Breast epithelium (tissue), 4 donors: ENCODE measurements at places on chromosomes 7 and 10. TPM values are rescaled to one million over a fixed set of nuclear protein-coding genes. Genes with fewer than 3 reads are reported as not detected.

Gene GLI3
- 10.2 TPM for total RNA-seq

Gene PCBD1
- 66.6 TPM for total RNA-seq

Gene ACSL5
- 15.8 TPM for total RNA-seq

Gene NKX2-3
- not detected for total RNA-seq

Gene MMRN2
- total RNA-seq = 60.3 TPM

Gene PODXL
- total RNA-seq = 20.3 TPM

Gene PDE1C
- total RNA-seq = 30.1 TPM

- DNase-seq = peak; percentile 56
Observed at GRCh38 chr7:30212701-30213111, 71.7 kb upstream of the ZNRF2 start.

DNA sequence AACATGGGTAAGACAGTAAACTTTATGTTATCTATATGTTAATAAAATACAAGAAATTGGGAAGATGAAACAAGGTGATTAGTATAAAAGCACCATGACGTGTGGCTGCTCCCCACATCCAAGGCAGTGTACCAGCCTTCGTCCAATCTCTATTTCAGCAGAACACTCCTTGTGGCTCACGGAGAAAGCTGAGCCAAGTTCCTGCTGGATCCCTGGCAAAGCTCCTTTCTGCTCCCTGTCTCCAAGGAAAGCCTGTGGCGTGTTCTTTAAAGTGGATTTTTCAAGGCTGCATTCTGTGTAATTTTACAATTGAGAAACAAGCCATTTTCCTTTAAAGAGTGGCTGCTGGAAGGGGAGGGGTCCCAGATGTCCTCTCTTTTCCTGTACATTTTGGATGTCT lies 467.3 kb downstream of the PTPRN2 start:
- DNase-seq = no peak

DNA sequence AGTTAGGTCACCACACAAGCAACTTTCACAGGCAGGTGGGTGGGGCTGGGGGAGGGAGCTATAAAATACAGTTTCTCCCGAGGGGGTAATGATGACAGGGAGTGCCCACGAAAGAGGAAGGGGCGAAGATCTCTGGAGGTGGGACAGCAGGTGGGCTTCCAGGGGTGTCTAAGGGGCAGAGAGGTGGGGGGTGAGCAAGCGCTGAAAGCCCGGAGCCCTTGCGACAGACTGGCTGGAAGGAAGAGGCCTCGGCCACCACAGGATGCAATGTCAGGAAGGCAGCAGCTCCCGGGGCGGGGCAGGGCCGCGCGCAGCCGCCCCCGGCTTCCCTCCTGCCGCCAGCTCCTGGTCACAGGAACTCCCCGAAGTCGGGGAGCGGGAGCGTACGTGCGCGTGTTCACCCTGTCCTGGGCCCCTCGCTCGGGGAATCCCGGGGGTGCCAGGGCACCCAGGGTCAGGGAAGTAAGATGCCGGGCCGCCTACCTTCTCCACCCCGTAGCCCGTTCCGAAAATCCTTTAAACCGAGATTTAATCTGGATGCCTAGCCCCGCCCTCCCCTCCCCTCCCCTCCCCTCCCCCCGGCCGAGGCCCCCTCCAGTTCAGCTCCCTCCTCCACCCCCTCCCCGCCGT lies 105.2 kb upstream of the PPIF start:
- peak; percentile 61 for DNase-seq

- DNase-seq = peak; percentile 20
Observed at GRCh38 chr7:81232084-81232799, 313.4 kb upstream of the SEMA3C start.

- no peak for DNase-seq
Observed at GRCh38 chr10:89303161-89303560, 1.3 kb downstream of the IFIT2 start.

- no peak for DNase-seq
Observed at GRCh38 chr10:110695539-110695886, 51.4 kb downstream of the RBM20 start.

DNA sequence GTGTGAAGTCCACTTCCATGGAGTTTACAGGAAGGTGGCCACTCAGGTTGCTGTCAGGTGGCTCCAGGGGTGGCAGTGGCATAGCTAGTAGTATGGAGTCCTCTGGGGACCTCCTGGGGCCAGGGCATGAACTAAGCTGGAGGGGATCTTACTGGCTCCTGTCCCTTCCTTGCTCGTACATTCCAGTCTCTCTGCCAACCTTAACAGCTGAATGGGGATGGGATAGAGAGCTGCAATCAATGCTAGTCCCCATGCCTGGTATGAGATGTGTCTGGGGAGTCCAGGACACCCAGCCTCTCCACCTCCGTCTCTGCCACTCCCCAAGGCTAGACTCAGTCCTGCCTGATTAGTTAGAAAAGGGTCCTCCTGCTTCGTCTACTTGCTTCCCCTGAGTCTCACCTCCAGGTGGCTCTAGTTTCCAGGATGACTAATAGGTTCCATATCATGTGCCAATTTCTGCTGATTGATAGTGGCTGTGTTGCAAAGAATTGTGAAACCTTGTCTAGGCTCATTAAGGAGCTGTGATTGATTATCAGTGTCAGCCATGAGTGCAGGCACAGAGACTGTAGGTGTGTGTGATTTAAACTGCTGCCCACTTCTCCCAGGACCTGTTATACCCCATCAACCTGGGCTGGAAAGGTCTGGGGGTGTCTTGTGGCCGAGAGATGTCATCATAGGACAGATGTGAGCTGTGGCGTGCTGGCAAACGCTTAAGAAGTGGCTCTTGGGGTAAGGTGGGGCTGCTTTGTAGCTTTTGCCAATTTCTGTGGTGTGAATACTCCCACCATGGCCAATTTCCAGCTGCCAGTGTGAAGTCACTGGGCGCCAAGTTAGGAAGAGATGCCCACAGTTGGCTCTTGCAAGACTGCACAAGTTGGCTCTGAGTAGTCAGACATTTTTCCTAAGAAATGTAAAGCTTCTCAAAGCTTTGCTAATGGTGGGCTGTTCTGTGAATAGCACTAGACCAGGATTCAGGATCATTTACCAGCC lies 59.8 kb downstream of the COL13A1 start:
- DNase-seq = no peak

DNA sequence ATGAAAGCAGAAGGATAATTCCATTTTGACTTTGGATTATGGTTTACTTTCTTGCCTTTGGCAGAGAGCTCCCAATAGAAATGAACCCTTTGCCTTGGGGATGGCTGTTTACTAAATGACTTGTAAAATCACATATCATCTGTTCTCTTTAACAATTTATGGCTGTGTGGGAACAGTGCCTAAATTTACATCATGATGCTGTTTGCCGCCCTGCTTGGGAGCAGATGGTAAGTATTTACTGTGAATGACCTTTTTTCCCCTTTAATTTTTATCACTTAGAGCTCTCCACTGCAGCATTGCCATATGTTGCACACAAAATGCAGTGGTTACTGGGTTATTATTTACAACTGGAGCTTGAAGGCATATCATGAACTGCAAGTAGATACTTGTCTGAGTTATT lies 13.4 kb downstream of the HEPACAM2 start:
- DNase-seq = no peak
